ENCODE measurements at places on chromosomes 12 and 14.
A peak's percentile ranks its signal among the peaks of the same experiment; 100 is the strongest.

DNA sequence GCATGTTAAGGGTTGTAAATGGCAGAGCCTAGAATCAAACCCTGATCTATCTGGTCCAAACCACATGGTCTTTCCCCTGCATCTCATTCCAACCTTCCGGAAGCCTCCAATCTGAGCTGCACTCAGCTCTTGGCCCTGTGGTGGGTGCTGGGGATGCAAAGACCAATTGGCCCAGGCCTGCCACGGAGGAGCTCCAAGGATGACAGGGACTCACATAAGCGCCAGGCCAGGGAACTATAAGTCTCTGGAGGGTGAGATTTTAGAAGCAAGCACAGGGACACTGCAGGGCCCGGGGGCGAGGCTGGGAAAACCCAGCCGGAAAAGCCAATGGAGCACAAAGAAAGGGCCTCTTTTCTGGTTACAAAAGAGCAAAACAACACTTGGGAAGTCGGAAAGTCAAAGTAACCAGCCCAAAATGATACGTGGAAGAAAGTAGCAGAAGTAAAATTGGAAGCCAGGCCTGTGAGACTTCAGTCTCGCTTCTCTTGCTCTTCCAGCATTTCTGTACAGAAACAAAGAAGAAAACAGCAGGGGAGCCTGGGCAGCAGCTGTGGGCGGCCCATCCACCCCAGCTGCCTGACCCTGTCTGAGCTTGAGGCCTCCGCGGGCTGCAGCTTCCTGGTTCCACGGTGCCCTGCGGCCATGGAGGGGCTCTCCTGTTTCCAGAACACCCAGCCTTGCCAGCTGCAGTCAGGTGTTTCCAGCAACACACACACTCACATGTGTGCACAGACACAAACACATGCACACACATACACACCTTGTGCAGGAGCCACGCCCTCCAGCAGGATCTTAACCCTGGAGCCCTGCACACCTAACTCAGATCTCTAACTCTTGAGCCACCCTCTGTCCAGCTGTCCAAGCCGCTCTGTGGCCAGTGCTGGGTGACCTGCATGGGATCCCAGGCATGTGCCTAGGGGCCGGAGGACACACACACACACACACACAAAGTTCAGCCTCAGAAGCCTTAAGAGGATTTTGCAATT lies 178.2 kb downstream of the BCL11B start:
- DNase-seq, result no peak

DNA sequence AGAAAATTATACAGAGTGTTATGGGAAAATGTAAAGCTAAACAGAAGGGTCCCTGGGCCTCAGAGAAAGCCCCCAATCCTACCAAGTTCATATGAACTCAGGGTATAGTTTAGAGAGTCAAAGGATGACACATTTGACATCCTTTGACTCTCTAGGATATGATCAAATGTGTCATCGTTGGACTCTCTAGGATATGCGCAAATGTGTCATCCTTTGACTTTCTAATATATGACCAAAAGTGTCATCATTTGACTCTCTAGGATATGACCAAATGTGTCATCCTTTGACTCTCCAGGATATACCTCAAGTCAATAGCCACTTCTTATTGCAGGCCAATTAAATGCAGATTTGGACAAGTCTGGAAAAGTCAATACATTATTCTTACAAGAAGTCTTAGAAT lies 204.8 kb upstream of the IGF1 start:
- DNase-seq, result no peak

DNA sequence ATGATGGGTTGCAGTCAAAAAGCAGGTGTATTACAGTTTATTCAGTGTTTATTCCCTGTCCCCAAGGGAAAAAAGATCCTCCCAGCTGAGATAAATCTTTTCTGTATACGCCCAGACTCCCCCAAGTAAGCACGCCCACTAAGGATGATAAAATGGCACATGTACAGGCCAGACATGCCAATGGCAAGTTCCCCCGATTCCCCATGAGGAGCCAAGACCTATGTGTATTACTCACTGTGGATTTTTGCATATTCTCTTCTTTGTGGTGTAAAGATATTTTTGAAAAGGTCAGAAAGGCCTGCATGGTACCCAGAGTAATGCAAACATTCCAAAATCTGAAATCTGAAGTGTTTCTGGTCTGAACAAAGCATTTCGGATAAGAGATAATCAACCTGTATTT lies 22.2 kb downstream of the NR2C1 start:
- no peak for DNase-seq

DNA sequence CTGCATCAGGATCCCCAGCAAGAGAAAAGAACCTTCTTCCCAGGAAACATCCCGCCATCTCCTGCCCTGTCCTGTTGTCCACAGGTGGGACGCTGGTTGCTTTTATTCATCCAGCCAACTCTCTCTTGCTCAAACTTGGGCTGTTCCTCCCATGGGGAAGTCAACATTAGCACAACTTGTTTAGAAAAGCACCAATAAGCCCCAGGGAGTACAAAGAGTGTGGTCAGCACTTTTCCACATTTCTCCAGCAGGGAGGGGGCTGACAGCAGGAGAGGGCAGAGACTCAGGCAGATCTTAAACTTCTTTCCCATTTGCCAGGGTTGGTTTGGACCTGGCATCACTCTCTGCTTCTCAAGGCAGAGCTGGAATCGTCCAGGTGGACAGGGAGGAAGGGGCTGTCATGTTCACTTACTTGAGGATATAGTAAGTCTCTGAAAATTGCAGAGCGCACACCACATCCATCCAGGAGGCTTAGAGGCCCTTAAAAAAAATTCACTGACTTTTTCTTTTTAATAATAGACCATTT lies 74.9 kb downstream of the RBM19 start:
- no peak for DNase-seq

DNA sequence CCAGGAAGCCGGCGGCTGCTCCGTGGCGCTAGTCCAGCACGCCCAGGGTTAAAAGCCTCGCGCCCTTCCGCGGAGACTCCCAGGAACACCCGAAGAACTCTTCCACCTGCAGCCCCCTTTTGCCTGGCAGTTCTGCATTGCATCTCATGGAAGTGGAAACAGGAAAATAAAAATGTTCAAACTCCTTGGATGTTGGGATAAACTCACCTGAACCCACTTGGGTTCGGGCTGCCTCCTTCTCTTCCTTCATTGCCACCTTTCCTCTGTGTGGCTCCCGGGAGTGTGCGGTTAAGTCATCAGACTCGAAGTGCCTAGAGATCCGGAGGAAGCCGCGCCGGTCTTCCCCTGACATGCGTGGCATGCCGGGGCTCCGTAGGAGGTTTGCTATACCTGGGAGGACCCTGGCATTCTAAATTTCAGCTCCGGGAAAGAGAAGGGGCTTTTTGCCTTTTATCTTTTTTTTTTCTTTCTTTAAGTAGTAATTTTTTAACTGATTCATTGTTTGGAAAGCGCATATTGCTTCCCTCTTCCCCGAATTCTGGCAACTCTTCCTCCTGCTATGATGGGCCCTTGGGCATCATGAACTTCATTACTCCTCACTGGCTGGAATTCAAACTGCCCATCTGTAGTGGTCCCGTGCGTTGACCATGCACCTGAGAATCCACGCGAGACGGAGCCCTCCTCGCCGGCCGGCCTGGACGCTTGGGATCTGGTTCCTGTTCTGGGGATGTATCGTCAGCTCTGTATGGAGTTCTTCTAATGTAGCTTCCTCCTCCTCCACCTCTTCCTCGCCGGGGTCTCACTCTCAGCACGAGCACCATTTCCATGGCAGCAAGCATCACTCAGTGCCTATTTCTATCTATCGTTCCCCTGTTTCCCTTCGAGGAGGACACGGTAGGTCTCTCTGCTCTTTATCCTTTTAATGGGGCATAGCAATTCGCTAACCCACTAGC lies 931.4 kb downstream of the DIO2 start:
- DNase-seq, result no peak

GRCh38 chr12:51832354-51833107 lies 16.0 kb downstream of the FIGNL2 start:
- peak; percentile 67 for DNase-seq

DNA sequence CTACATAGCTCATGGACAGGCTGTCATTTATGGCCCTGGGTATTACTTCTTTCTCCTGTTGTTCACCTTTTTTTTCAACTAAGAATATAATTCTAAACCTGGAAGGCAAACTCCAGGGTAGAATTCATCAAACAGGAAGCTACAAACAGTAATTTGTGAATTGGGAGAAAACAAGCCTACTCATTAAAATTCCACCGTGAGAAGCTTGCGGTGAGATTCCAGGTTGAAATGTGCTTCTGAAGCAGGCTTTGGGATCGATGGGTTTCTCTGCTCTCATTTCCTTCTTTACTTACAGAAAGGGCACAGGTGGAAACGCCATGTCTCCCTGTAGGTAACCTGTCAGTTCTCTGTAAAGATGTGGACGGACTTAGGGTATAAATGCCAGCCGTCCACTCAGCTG lies 257.5 kb downstream of the TMEM132C start:
- no peak for DNase-seq

- no peak for DNase-seq
These were observed 81.3 kb upstream of the NRXN3 start for GRCh38 chr14:78088916-78089315.

DNA sequence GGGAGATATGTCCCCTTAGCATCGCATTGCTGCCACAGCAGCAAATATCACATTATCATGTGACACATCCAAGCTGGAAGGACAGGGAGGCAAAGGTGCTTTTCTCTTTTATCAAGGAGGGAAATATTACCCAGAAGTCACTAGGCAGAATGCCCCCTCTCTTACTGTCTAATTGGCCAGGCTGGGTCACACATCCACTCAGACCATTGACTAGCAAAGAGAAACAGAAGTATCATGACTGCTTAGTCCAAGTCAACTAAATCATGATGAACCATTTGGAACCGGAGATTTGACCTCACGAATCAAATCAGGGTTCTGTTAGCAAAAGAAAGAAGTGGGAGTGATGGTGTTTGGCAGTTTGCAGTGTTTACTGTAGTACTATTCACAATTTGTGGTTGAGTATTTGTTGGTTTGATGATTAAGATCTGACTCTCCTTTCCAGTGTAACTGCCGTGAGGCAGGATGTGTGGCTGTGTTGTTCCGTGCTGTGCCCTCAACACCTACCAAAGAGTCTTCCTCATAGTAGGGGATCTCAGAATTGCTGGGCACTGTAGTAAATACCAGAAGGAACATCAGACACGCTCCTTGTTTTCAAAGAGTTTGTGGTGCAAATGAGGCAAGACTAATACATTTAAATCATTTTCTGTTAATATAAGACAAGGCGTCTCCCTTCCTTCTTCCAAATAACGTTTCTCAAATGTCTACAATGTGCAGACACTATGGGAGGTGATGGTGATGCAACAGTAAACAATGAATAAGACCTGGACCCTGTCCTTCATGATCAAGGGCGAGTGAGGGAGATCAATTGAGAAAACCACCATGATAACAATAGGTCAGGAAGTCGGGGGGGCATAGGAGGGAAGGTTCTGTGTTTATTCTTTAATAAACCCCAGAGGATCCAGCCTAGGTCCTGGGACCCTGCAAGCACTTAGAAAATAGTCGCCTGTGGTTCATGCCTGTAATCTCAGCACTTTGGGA lies 194.4 kb upstream of the CRY1 start:
- DNase-seq, result no peak

- DNase-seq, result no peak
These were observed 3.6 kb upstream of the COPZ1 start for GRCh38 chr12:54321363-54321762.

DNA sequence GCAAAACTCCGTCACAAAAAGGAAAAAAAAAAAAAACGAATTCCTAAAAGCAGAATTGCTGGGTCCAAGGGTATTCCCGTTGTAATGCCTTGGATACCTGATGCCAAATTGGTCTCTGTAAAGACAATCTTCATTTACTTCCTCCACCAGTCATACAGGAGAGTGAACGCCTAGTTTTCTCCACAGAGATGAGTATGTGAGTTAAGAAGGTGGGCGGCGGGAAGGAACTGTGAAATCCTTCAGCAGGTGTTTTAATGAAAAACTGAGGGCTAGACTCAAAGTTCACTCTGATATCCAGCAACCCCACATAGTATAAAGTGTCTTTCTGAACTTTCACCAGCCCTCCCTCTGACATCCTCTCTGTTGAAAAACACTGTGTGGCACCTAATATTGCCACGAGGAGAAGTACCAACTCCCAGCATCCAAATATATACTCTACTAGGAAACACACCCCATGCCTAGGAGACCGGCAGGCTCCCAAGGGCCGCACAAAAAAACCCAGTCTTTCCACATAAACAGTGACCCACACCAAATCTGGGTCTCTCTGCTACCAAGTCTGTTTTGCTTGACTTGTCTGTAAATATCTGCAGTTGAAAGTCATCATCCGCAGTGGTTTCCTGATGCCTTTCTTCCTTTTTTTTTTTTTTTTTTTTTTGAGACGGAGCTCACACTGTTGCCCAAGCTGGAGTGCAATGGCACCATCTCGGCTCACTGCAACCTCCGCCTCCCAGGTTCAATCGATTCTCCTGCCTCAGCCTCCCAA lies 30.3 kb upstream of the FOXN3 start:
- DNase-seq, result peak; percentile 73

- no peak for DNase-seq
These were observed 63.2 kb upstream of the PNMA1 start for GRCh38 chr14:73777420-73777819.

GRCh38 chr14:70713511-70713916 lies 71.8 kb downstream of the TTC9 start:
- no peak for DNase-seq

GRCh38 chr12:73181244-73181643 lies 909.1 kb downstream of the TRHDE start:
- DNase-seq, result no peak

GRCh38 chr14:99271951-99272631 lies at the start of gene BCL11B:
Gene BCL11B, minus strand, starts transcription at chr14:99272197. Its CDS starts 979 bp downstream, at chr14:99271218.
- DNase-seq, result peak; percentile 45

DNA sequence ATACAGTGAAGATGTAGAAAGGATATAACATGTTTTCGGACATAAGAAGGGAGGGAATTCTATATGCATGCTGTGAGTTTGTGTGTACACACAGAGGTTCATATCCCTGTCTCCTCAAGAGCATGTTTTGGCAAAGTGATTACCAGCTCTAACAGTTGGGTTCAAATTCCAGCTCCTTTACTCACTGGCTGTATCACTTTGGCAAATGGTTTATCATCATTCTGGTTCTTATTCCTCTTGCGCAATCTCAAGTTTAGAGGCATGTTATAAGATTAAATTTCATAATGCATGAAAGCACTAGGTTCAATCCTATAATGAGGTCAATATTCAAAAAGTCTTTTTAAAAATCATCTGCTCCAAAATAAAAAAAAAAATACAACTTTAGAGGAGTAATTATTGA lies 107.7 kb upstream of the LRFN5 start:
- DNase-seq, result no peak

DNA sequence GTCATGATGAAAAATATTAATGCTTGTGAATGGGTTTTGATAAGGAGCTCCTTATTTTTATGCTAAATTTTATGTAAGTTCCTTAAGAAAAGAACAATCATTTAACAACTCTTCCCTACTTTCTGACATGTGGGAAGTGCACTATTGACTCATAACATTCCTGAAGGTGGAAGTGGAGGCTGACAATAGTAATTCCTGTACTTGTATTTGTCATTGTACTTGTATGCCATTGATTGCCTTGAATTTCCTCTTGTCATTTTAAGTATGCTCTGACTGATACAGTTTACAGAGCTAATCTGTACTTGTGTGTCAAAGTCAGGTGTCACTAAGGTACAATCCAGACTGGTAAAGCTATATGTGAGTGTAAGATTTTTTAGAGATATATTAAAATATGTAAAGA lies 440.0 kb downstream of the SLC16A7 start:
- DNase-seq, result no peak

- DNase-seq, result peak; percentile 35
These were observed 52.2 kb upstream of the SRP54 start for GRCh38 chr14:34930591-34931091.
